ENCODE measurements at places on chromosomes 7 and 10.

DNA sequence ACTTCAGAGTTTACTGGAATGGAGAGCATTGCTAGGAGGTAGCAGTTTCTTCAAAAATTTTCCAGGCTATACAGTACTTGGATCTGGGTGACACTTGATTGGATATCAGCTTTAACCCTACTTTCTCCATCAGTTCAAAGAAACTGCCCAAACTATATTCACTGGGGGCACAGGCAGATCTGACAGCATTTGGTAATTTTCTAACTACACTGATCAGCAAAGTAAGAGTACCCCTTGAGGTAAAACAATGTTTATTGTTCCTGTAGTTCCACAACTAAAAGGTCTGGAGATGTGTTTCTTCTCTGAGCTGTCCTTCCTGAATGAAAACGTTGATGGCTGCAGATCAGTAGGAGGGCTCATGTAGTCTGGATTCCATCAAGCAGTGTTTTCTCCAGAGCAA lies 104.2 kb downstream of the CABCOCO1 start:
- no peak for DNase-seq

- DNase-seq, result no peak
Measured at GRCh38 chr10:86692664-86693063, 24.4 kb downstream of the LDB3 start.

- DNase-seq, result no peak
Measured at GRCh38 chr10:75231672-75232581, 3.8 kb downstream of the COMTD1 start.

DNA sequence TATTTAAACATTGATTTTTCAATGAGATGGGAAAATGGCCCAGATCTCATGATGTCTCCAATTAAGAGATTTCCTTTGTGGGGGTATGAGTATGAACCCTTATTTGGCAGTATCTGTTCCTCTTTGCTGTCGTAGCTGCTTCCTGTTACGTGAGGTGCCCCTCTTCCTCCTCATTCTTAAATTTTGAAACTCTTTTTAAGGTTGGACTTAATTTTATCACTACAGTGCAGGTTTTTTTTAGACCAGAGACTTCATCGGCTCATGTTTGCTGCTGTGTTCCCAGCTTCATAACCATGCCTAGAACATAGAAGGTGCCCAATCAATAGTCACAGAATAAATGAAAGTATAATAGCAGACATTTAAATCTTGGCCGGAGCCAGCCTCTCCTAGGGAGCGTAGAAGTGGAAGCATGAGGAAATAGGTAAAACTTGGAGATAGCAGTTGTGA lies 2.4 kb downstream of the MIOS start:
- DNase-seq, result no peak

GRCh38 chr7:99618726-99619125 lies 2.0 kb downstream of the ZSCAN25 start:
- no peak for DNase-seq

DNA sequence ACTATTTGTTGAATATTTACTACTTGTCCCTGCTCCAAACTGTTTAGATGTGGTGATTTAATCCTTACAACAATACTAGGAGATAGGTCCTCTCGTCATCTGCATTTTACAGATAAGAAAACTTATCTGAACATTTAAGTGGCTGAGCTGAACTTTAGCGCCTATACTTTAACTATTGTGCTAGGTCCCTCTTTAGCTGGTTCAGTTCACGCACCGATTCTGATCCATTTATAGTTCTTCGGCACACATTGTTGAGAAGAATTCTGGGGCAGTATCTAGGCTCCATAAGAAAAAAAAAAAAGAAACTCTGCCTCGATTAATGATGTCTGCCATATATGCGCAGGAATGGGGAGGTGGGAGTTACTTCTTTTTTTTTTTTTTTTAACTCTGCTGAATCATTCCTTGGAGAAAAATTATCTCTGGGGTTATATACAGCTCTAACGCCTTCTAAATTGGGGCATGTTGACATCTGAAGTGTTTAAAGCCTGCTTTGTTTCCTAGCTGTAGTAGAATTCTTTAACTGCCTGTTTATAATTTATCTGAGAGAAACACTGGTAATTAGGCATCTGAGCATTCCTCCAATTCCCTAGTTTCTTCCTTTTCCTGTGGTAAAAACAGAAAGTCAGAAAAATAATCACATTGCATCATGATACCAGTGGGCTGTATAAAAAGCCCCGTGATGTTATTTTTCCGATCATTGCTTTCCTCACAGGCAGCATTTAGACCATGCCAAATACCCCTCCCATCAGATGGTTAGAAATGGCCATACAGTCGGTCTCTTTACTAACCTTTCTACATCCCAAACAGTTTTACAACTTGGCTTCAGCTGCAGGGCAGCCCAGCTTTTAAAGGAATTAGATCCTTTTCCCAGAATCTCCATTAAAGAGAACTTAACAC lies 98.5 kb upstream of the KDM7A start:
- no peak for DNase-seq

DNA sequence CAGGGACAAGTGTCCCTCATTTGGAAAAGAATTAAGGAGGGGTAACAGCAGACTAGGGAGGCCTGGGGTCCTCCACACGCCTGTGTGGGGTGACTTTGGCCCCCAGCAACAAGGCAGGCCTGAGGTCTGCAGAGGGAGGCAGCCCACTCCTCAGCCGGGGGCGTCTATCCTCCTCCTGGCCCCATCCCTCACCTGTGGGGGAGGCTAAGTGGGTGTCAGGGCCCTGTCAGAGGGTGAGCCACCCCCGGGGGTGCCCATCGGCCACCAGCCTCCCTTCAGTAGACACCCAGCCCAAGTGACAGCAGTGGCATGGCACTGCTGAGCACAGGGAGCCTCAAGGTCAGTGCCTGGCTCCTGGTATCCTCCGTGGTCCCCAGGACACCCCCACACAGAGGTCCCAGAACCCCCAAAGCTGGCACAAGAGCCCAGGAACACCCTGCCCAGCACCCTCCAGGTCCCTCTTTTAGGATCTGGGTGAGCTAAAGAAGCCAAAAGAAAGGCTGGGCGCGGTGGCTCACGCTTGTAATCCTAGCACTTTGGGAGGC lies 693 bp upstream of the FXYD4 start:
- DNase-seq, result no peak

- no peak for DNase-seq
Measured at GRCh38 chr7:86846494-86847190, 202.9 kb downstream of the GRM3 start.

- no peak for DNase-seq
Measured at GRCh38 chr7:151143261-151144015, 24.1 kb downstream of the GBX1 start.

GRCh38 chr10:50347394-50347802 lies 96.1 kb upstream of the ASAH2 start:
- DNase-seq, result no peak

- DNase-seq, result no peak
Measured at GRCh38 chr10:132714096-132714985, 71.6 kb downstream of the NKX6-2 start.

GRCh38 chr10:18140149-18140956 lies at the start of gene CACNB2:
CACNB2 (plus strand) TSS chr10:18140424.
- DNase-seq, result no peak

- no peak for DNase-seq
Measured at GRCh38 chr7:149806726-149807125, 31.4 kb upstream of the ZNF862 start.

GRCh38 chr7:106841896-106842390 lies 23.1 kb upstream of the PIK3CG start:
- no peak for DNase-seq

DNA sequence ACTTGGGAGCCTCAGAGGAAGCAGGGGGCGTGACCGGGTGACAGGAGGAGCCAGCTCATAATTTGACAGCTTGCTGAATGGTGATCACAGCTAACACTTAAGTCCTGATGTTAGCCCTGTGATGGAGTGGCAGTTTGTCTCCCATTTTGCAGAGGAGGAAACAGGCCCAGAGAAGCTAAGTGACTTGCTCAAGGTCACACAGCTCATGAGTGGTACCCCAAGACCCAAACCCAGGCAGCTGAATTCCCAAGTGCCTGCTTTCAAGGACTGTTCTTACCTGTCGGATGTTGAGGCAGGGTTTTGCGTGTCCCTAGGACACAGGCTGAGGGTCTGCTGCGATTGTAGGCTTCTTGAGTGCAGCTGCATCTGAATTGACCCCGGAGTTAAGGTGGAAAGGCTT lies 51.7 kb downstream of the PALD1 start:
- no peak for DNase-seq

DNA sequence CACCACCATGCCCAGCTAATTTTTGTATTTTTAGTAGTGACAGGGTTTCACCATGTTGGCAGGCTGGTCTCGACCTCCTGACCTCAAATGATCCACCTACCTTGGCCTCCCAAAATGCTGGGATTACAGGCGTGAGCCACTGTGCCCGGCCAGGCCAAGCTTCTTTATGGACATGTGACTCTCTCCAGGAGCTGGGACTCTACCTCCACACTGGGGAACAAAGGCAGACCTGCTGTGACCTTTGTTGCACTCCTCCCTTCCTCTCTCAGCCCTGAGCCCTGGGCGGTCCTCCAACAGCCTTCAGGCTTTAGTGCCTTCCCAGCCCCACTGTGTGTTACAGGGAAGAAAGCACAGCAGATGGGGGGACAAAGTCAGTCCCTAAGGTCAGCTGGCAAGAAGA lies 55.0 kb upstream of the DUSP5 start:
- DNase-seq, result no peak

DNA sequence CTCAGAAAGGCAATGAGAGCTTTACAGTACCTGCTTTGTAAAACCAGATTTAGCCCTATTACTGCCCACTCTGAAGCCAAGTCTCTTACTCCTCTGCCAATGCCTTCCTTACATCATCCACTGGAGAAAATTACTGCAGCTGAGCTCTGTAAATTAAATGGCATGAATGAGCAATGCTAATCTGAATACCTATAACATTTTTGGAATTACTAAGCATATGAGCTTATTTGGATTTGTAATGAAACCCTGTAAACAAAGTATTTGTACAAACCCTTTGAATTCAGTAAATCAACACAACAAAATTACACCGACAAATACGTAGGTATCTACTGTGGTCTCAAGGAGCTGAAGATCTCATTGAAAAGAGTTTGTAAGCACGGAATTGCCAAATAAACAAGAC lies 12.1 kb upstream of the CCNY start:
- DNase-seq, result no peak

DNA sequence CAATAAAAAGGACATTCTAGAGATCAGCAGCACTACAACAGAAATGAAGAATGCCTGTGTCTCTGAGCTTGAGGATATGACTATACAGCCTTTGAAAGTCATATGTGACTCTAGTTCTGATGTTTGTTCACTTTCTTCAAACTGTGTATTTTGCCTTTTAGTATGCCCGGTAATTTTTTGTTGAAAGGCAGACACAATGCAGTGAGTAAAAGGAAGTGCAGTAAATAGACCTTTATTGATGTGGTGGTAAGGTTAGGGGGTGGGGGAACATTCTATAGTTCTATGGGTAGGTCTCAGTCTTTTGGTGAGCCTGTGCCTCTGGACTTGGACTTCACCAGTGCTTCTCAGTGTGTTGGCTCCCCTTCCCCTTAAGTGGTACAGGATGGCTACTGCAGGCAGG lies 143.5 kb upstream of the CDC14C start:
- DNase-seq, result no peak

- no peak for DNase-seq
Measured at GRCh38 chr10:11887381-11888227, 64.4 kb downstream of the PROSER2 start.

DNA sequence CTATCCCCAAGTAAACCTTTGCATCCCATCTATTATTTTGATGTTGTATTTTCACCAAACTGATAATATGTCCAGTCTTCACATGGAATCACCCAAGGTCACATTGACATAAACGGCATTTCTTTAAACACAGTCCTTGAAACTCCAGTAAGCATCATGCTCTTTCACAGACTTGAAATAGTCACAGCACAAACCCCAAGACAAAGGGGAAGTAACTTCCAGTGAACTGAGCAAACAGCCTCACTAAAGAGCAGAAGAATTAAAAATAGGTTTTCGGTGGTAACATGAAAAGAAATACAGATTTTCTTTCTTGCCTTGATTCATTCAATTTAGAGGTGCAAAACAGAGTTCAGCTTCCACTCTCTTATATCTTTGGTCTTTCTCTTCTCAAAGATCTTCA lies 253.7 kb downstream of the SFMBT2 start:
- DNase-seq, result no peak

- no peak for DNase-seq
Measured at GRCh38 chr7:92694211-92694610, 104.0 kb upstream of the FAM133B start.

GRCh38 chr7:135792363-135792668 lies 43.7 kb upstream of the FAM180A start:
- no peak for DNase-seq

DNA sequence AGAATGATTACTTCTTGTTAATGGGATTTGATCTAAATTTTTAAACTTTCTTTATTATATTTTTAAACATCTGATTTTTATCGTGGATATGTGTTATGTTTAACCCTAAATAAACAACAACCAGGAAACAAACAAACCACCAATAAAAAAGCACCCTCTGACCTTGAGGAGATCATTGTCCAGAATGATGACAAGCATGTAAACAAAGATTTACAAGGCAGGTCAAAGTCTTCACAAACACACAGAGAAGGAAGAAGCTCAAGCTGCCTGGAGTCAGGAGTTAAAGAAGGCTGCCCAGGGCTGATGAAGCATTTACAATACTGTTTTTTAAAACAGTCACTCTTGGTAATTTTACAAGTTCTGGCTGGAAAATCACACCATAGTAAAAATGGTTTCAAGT lies 31.0 kb upstream of the EGFR start:
- no peak for DNase-seq

DNA sequence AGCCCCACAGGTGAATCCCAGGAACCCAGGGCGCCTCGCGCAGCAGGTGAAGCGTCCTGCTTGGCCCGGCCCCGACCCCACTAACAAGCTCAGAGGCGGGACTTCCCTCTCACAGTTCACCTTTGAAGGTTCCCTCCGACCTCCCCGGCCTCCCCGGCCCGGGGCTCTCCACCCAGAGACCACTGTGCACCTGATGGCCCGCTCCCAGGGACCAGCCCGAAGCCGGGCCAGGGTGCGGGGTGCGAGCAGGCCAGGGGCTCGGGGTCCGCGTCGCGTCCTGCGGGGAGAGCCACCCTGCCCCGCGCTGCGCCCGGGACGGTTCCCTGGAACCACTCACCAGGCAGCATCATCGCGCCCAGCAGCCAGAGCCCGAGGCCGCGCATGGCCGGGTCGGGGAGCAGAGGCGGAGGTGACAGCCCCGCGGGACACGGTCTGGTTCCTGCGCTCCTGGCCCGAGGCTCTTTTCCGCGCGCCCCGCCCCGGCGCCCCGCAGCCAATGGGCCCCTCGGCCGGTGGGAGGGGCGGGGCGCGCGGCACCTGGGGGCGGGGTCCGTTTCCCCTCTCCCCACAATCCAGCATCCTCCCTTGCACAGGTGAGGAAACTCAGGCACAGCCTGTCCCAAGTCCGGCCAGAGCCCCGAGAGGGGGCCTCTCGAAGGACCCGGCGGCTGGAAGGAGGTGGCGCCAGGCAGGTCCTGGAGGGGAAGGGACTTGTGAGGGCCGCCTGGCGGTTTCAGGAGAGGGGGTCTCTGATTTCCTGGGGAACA lies at the start of gene ADAM8:
Gene ADAM8 (minus strand): TSS at position 434 of the 767 bp plus-strand sequence. CDS start 51 bp downstream, at position 383.
- DNase-seq, result peak; percentile 15

GRCh38 chr10:72107325-72108003 lies 19.1 kb upstream of the SPOCK2 start:
- DNase-seq, result no peak
